Neural progenitor cell (in vitro differentiated cells): ENCODE measurements at places on chromosomes 6 and 20. TPM values are rescaled to one million over a fixed set of nuclear protein-coding genes. Genes with fewer than 3 reads are reported as not detected.

- no peaks in the 10 kb centered on the region for H3K4me1 ChIP-seq
- H3K27ac ChIP-seq, result no peak overlapping the region
- DNase-seq, result no peak
Observed at GRCh38 chr6:169862892-169863525, 111.6 kb downstream of the ERMARD start.

The KCNK5 gene
- total RNA-seq, result 5.7 and 7.3 TPM in 2 replicates

The ADGRF4 gene
- total RNA-seq, result not detected in 2 replicates

DNA sequence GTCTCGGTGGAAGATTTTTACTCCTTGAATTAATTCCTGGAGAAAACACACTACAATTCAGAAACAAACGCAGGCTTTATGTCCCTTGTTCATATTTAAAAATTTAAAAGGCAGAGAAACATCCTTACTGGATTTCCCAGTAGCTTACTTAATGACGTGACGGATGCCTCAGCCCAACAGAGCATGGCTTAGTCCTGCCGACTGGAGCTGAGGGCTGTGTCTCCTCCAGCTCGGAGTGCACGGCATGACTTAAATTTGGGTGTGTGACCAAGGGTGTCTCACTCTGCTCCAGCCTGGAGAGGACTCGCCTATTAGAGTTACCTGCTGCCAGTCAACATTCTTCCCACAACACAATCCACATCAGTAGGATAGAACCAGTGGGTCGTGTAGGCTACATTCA, 107.1 kb downstream of the PSMB1 start:
- no peaks in the 10 kb centered on the region for H3K36me3 ChIP-seq
- no peak for DNase-seq
- peaks cover 10% of the 10 kb centered on the region for H3K4me1 ChIP-seq
- no peak overlapping the region for H3K4me3 ChIP-seq
- H3K27me3 ChIP-seq, result no peaks in the 10 kb centered on the region

DNA sequence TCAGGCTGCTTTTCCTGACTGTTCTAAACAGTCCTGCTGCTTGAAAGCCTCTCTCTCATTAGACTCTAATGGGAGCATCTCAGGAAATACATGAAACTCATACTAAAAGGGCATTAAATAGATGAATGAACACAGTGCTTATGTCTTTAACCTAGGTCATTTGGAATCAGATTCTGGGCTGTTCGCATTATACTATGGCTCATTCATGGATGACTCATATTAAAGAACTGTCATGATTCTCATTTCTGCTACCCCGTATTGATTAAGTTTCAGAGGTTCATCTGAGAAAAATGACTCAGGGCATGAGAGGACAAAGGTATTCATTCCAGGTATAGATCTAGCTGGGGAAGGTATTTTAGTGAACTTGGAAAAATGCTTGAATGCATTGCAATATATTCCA, 335.5 kb downstream of the GJA1 start:
- no peak overlapping the region for H3K27ac ChIP-seq
- no peak overlapping the region for H3K4me3 ChIP-seq
- no peaks in the 10 kb centered on the region for H3K4me1 ChIP-seq
- DNase-seq, result no peak

- H3K27me3 ChIP-seq, result no peaks in the 10 kb centered on the region
- H3K4me3 ChIP-seq, result no peak overlapping the region
- H3K4me1 ChIP-seq, result no peaks in the 10 kb centered on the region
- no peak for DNase-seq
Observed at GRCh38 chr6:125165256-125165655, 11.7 kb downstream of the TPD52L1 start.

The BHLHE23 gene
- 0.22 TPM in 1 of 2 replicates, not detected in the other for total RNA-seq

DNA sequence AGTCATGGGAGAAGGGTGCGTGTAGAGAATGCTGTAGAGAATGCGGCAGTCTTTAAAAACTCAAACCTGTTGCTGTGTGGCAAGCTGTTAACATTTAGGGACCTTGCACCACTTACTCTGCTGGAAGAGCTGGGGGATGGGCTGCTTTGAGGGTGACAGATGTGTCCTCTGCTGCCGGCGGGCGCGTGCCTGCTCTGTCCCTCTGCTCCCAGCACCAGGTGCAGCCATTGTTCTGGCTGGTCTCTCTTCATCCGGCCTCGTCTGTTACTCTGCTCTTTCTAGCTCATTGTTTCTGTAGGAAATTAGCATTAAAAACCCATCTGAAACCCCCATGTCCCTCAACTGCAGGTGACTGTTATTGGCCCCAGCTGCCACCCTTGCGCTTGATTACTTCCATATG, 78.5 kb downstream of the CBFA2T2 start:
- H3K36me3 ChIP-seq, result no peaks in the 10 kb centered on the region
- H3K4me1 ChIP-seq, result peaks cover 32% of the 10 kb centered on the region
- H3K4me3 ChIP-seq, result peak overlapping the region; percentile 18
- no peaks in the 10 kb centered on the region for H3K27me3 ChIP-seq
- peak; percentile 93 for DNase-seq

- H3K27ac ChIP-seq, result no peak overlapping the region
- H3K36me3 ChIP-seq, result no peaks in the 10 kb centered on the region
- H3K27me3 ChIP-seq, result no peaks in the 10 kb centered on the region
- no peak overlapping the region for H3K4me3 ChIP-seq
- no peak for DNase-seq
Observed at GRCh38 chr20:38350879-38351775, 4.8 kb downstream of the LBP start.

DNA sequence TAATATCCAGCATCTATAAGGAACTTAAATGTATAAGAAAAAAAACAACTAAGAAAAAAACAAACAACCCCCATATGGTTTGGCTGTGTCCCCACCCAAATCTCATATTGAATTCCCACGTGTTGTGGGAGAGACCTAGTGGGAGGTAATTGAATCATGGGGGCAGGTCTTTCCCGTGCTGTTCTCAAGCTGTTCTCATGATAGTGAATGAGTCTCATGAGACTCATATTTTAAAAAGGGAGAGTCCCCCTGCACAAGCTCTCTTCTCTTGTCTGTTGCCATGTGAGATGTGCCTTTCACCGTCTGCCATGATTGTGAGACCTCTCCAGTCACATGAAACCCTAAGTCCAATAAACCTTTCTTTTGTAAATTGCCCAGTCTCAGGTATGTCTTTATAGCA, 105.7 kb upstream of the GJE1 start:
- no peaks in the 10 kb centered on the region for H3K36me3 ChIP-seq
- DNase-seq, result no peak
- H3K27ac ChIP-seq, result no peak overlapping the region
- no peak overlapping the region for H3K4me3 ChIP-seq
- no peaks in the 10 kb centered on the region for H3K27me3 ChIP-seq

GRCh38 chr20:49882171-49882970, 33.0 kb downstream of the SPATA2 start:
- no peak for DNase-seq
- H3K27me3 ChIP-seq, result no peaks in the 10 kb centered on the region
- no peak overlapping the region for H3K4me3 ChIP-seq
- H3K4me1 ChIP-seq, result peaks cover 9% of the 10 kb centered on the region

The GSTA1 gene
- not detected in 2 replicates for total RNA-seq

DNA sequence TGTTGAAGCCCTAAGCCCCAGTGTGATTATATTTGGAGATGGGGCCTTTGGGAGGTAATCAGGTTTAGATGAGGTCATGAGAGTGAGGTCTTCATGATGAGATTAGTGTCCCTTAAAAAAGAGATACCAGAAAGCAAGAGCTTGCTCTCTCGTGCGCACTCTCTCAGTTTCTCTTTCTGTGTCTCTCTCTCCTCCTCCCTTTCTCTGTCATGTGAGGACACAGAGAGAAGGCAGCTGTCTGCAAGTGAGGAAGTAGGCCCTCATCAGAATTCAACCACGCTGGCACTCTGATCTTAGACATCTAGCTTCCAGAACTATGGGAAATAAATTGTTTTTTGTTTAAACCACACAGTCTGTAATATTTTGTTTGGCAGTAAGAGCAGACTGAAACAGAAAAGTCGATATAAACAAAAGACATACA, 180.5 kb downstream of the IBTK start:
- DNase-seq, result no peak
- H3K27me3 ChIP-seq, result no peaks in the 10 kb centered on the region
- no peak overlapping the region for H3K4me3 ChIP-seq
- H3K36me3 ChIP-seq, result no peaks in the 10 kb centered on the region

- no peak for DNase-seq
- H3K4me3 ChIP-seq, result no peak overlapping the region
- peaks cover 26% of the 10 kb centered on the region for H3K36me3 ChIP-seq
Observed at GRCh38 chr20:34098570-34098969, 13.5 kb downstream of the EIF2S2 start.

DNA sequence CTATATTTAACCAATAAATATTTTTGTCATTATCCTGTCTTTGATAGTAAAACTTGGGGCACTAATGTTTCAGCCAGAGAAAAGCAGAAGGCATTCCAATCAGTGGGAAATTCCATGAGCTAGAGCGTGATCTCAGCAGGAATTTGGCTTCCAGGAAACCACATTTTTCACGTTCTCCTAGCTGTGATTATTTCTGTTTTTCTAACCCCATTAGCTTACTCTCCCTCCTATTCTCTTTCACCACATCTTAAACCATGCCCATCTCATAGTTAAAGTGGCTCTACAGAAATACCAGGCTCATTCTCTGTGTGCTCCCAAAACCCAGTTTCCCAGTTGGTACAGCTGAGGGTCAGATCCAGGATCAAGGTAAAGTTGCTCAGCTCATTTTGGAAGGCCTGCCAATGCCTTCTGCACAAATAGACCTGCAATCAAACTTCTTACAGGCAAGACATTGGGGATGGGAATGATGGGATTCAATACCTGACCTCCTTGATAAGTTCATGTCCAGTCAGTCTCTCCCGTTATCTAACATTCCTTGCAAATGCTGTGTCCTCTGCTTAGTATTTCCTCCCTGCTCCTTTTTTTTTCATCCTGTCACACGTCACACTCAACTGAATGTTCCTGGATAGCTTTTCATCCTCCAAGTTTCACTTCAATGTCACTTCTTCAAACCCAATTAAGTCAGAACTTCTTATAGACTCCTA, 33.1 kb upstream of the TMEM30A start:
- DNase-seq, result no peak
- peaks cover 5% of the 10 kb centered on the region for H3K36me3 ChIP-seq
- no peak overlapping the region for H3K4me3 ChIP-seq
- H3K27ac ChIP-seq, result no peak overlapping the region

- H3K4me1 ChIP-seq, result peaks cover 11% of the 10 kb centered on the region
- no peaks in the 10 kb centered on the region for H3K36me3 ChIP-seq
- H3K4me3 ChIP-seq, result no peak overlapping the region
- no peak for DNase-seq
- H3K27ac ChIP-seq, result no peak overlapping the region
Observed at GRCh38 chr20:50144362-50144761, 9.2 kb downstream of the PEDS1 start.

The RAB32 gene
- total RNA-seq, result 4.3 and 6.6 TPM in 2 replicates

GRCh38 chr6:149112976-149113375, 204.5 kb upstream of the TAB2 start:
- peaks cover 2% of the 10 kb centered on the region for H3K4me1 ChIP-seq
- no peaks in the 10 kb centered on the region for H3K36me3 ChIP-seq
- H3K27ac ChIP-seq, result no peak overlapping the region
- DNase-seq, result no peak

DNA sequence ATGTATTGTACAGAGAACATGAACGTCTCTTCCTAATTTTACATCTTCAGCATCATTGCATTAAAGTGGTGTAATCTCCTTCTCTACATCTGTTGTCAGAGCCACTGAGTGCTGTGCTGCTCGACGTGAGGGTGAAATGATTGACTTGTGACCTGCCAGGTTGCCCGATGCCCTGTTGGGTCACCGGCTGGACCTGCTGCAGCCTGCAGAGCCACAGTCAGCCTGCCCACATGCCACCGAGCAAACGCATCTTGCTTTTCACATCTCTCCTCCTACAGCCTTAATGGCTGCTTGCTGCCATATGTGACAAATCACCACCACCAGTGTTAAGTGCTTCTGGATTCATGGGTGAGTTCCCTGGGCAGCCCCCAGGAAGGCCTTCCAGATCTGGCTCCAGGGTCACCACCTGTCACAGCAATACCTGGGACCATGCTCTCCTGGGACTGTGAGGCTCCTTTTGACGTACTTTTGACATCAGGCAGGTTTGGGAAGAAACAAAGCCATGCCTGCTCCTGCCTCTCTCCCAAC, 80.3 kb downstream of the ASXL1 start:
- peaks cover 6% of the 10 kb centered on the region for H3K36me3 ChIP-seq
- no peak overlapping the region for H3K27ac ChIP-seq
- H3K4me3 ChIP-seq, result no peak overlapping the region
- no peak for DNase-seq

DNA sequence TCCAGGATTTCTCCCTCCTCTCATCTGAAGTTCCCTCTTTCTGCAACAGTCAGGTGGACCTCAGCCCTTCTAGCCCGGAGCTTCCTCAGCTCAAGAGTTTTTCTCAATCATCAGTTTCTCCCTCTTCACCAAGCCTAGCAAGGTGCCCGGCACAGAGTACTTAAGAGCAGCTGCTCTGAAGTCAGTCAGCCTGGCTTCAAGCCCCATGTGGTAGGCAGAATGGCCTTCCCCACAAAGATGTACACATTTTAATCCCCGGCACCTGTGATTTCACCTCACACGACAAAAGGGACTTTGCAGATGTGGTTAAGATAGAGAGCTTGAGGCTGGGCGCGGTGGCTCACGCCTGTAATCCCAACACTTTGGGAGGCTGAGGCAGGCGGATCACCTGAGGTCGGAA, 15.1 kb upstream of the RBPJL start:
- H3K4me3 ChIP-seq, result no peak overlapping the region
- peaks cover 45% of the 10 kb centered on the region for H3K27me3 ChIP-seq
- no peak for DNase-seq
- H3K4me1 ChIP-seq, result no peaks in the 10 kb centered on the region
- H3K27ac ChIP-seq, result no peak overlapping the region

DNA sequence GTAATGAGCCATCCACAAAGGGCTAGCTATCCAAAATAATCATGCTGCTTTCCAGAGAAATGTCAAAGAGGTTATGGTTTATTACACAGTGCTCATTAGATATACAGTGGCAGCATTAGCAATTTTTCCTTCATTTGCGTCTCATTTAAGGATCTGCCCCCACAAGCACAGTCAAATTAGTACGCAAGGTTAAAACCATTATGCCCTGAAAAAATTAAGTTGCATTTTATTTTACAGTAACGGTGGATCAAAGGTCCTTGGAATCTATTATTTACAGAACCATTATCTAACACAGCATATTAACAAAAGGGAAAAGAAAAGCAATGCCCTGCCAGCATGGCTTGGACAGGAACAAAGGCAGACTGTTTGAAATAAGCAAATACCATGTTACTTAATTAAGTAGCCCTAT, 144.8 kb downstream of the PDSS2 start:
- H3K27me3 ChIP-seq, result no peaks in the 10 kb centered on the region
- no peak overlapping the region for H3K4me3 ChIP-seq
- H3K4me1 ChIP-seq, result peaks cover 6% of the 10 kb centered on the region

DNA sequence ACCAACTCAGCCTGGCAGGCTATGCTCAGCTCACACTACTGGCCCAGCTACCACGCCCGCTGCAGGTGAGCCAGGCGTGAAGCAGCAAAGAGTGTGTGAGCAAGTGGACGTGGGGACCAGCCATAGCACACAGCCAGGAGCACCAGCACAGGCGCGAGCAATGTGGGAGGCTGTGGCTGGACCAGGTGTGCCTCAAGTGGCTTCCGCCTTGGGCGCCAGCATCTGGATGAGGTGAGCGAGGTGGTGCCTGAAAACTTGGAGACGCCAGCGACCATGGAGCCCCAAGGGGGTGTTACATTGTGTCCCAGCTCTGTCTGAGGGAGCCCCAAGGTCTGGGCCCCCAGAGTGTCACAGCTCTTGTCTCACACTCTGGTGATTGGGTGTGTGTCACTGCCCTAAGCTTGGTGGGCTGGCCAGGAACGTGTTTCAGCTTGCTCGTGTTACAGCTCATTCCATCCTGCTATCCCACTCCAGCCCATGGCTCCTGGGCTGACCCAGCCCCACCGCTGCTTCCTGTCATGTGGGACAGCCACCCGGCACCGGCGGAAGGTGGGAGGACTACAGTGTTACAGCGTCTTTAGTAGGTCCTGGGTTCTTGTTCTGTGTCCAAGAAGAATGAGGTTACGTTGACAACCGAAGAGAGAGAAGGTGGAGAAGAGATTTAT, 508.0 kb upstream of the MMS22L start:
- H3K27ac ChIP-seq, result no peak overlapping the region
- no peaks in the 10 kb centered on the region for H3K27me3 ChIP-seq
- no peak for DNase-seq
- H3K4me1 ChIP-seq, result no peaks in the 10 kb centered on the region
